ENCODE measurements at places on chromosomes 13 and 19. TPM values are rescaled to one million over a fixed set of nuclear protein-coding genes. Genes with fewer than 3 reads are reported as not detected.

DNA sequence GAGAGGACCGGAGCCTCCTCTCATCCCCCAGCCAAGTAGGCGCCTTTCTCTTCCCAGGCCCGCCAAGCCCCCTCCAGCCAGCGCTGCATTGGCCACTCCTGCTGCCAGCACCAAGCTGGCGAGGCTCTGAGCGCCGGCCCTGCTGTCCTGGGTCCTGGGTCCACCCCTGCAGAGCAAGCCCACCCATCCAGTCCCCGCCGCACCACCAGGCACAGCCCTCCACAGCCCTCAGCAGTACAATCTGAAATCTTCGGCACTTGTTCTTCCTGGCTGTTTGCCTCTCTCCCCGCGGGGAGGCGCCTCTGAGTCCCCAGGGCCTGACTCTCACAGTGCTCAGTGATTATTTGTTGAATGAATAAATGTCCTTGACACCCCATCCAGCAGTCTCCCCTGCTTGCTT, 236.4 kb upstream of the SGCG start:
- no peak overlapping the region for H3K27ac ChIP-seq
- H3K36me3 ChIP-seq: no peaks in the 10 kb centered on the region
- H3K4me1 ChIP-seq: no peaks in the 10 kb centered on the region
- no peaks in the 10 kb centered on the region for H3K27me3 ChIP-seq
- H3K4me3 ChIP-seq: no peak overlapping the region

GRCh38 chr13:113650731-113651148, 7.3 kb downstream of the ATP4B start:
- H3K36me3 ChIP-seq: no peaks in the 10 kb centered on the region
- no peak overlapping the region for H3K4me3 ChIP-seq
- H3K27me3 ChIP-seq: no peaks in the 10 kb centered on the region
- no peak overlapping the region for H3K27ac ChIP-seq
- no peak for DNase-seq
- peaks cover 13% of the 10 kb centered on the region for H3K4me1 ChIP-seq

DNA sequence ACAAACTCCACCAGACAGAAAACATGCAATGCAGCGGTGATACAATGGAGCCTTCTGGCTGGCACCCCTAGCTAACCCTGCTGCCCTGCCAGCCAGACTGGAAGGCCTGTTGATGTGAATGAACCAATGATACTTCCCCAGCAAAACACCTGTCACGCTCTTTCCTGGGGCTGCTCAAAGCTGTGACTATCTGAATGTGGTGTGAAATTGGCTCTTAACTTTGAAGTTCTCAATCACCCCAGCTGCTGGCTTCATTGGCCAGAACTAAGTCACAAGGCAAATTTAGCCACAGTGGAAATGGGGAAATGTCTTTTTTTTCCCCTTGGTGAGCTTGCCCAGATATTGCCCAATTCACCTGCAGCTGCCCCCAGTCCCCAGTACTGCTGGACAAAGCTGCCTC, 147.3 kb downstream of the SLC7A1 start:
- no peaks in the 10 kb centered on the region for H3K27me3 ChIP-seq
- H3K36me3 ChIP-seq: no peaks in the 10 kb centered on the region
- H3K4me1 ChIP-seq: peaks cover 14% of the 10 kb centered on the region
- no peak for DNase-seq
- H3K27ac ChIP-seq: peak overlapping the region; percentile 11

GRCh38 chr19:3801412-3802096, 15.4 kb upstream of the MATK start:
- peaks cover 6% of the 10 kb centered on the region for H3K27me3 ChIP-seq
- no peak overlapping the region for H3K27ac ChIP-seq
- H3K4me3 ChIP-seq: peak overlapping the region; percentile 21
- no peak for DNase-seq

Gene ZNF541
- total RNA-seq: not detected

Gene CCDC194
- not detected for total RNA-seq

Gene SHD
- total RNA-seq: 24.2 TPM

All from right atrium auricular region (tissue), 2 donors.